Type B pancreatic cell (in vitro differentiated cells): ENCODE measurements at places on chromosomes 16 and 17. TPM values are rescaled to one million over a fixed set of nuclear protein-coding genes. Genes with fewer than 3 reads are reported as not detected.

ALOX12B gene
- not detected in 2 replicates for total RNA-seq

KCNG4 gene
- total RNA-seq, result 0.12 and 0.17 TPM in 2 replicates

TEDC2 gene
- total RNA-seq, result 10.5 and 31.6 TPM in 2 replicates

LPCAT2 gene
- total RNA-seq, result 18.9 and 38.6 TPM in 2 replicates

PPP1R27 gene
- not detected in 2 replicates for total RNA-seq

CNTNAP4 gene
- total RNA-seq, result 0.38 and 2.1 TPM in 2 replicates

CFAP119 gene
- total RNA-seq, result 14.2 and 15.0 TPM in 2 replicates

PRR14 gene
- total RNA-seq, result 41.1 and 45.0 TPM in 2 replicates

HOXB5 gene
- total RNA-seq, result 10.1 and 20.8 TPM in 2 replicates

WNT9B gene
- total RNA-seq, result 0.89 and 1.2 TPM in 2 replicates

HGS gene
- total RNA-seq, result 115 and 119 TPM in 2 replicates

NUBP1 gene
- 20.8 and 24.1 TPM in 2 replicates for total RNA-seq

CSH2 gene
- not detected in 2 replicates for total RNA-seq

GPR179 gene
- 0.14 and 0.59 TPM in 2 replicates for total RNA-seq

MAF gene
- 20.4 and 33.0 TPM in 2 replicates for total RNA-seq

ZG16 gene
- 0.85 and 1.5 TPM in 2 replicates for total RNA-seq

PNPO gene
- total RNA-seq, result 12.8 and 16.3 TPM in 2 replicates

MYH1 gene
- not detected in 2 replicates for total RNA-seq

TBC1D3L gene
- 32.4 and 44.9 TPM in 2 replicates for total RNA-seq

RRAD gene
- total RNA-seq, result 1.3 and 2.5 TPM in 2 replicates

NLRC5 gene
- 1.7 and 2.7 TPM in 2 replicates for total RNA-seq

TP53TG3E gene
- not detected in 2 replicates for total RNA-seq

C1QL1 gene
- 15.6 and 76.5 TPM in 2 replicates for total RNA-seq

CDRT4 gene
- total RNA-seq, result 5.4 and 12.9 TPM in 2 replicates

ABCA10 gene
- 1.1 and 1.2 TPM in 2 replicates for total RNA-seq

KRT33A gene
- total RNA-seq, result 0.24 and 1.9 TPM in 2 replicates

SPNS2 gene
- total RNA-seq, result 16.1 and 36.7 TPM in 2 replicates

CYGB gene
- total RNA-seq, result 2.5 and 10.0 TPM in 2 replicates

KCNJ18 gene
- total RNA-seq, result not detected in 2 replicates

KIFC3 gene
- total RNA-seq, result 27.3 and 48.4 TPM in 2 replicates

CSF3 gene
- total RNA-seq, result not detected in 2 replicates

ZNF688 gene
- total RNA-seq, result 9.8 and 14.3 TPM in 2 replicates

RAB34 gene
- 54.2 and 133 TPM in 2 replicates for total RNA-seq

FBXW10 gene
- total RNA-seq, result 0.19 and 0.22 TPM in 2 replicates

DNAH2 gene
- total RNA-seq, result 0.10 and 1.0 TPM in 2 replicates

KRTAP2-1 gene
- total RNA-seq, result not detected in 2 replicates

CDK5RAP3 gene
- 187 and 217 TPM in 2 replicates for total RNA-seq

ITGAD gene
- total RNA-seq, result not detected in 2 replicates

FNDC8 gene
- total RNA-seq, result not detected in 2 replicates

TEKT1 gene
- total RNA-seq, result 0.24 and 1.6 TPM in 2 replicates

PIK3R5 gene
- total RNA-seq, result 0.29 TPM in 2 replicates

KRTAP2-2 gene
- not detected in 2 replicates for total RNA-seq

MYH2 gene
- total RNA-seq, result not detected in 2 replicates

KRT39 gene
- total RNA-seq, result 0.70 and 1.0 TPM in 2 replicates

CANT1 gene
- 75.1 and 105 TPM in 2 replicates for total RNA-seq

CHRNE gene
- 0.27 and 0.52 TPM in 2 replicates for total RNA-seq

XYLT1 gene
- total RNA-seq, result 14.3 and 14.9 TPM in 2 replicates

ALOXE3 gene
- 0.14 TPM in 1 of 2 replicates, not detected in the other for total RNA-seq

ITGAX gene
- total RNA-seq, result not detected in 2 replicates
